Epithelial cell of proximal tubule (primary cell): ENCODE measurements at places on chromosomes 3 and 15. TPM values are rescaled to one million over a fixed set of nuclear protein-coding genes. Genes with fewer than 3 reads are reported as not detected.

- no peak for DNase-seq
These were observed 338.4 kb upstream of the FRG2C start for GRCh38 chr3:75325716-75326115.

GRCh38 chr3:35562141-35562540 is 77.2 kb upstream of the ARPP21 start:
- no peak for DNase-seq

DNA sequence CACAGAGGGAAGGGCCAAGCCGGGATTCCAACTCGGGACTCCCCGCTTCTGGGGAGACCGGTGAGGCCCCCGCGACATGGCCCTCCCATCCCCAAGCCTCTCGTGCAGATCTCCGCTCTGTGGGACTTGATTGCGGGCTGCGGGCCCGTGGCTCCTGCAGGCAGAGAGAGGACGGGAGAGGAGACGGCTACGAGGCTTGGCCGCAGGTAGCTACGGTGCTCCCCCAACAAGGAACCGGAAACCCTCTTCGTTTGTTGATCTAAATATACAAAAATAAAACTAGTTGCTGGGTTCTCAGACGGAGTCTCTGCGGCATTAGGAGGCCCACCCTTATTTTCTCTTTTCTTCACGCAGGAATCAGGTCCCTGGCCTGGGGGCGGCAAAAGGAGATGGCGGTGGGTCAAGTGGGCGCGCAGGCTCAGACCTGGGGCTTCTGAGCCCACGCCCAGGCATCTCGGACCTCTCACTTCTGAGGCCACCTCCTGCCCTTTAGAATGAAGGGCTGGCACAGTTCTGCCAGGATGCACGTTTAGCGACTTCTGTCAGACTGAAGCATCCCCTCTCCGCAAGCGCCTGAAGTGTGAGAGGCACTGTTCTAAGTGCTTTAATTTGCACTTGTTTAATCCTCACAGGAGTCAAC is 10.9 kb downstream of the GNB5 start:
- no peak for DNase-seq

GRCh38 chr15:62934236-62934971 is 108.1 kb upstream of the TPM1 start:
- DNase-seq, result no peak

- no peak for DNase-seq
These were observed 771.6 kb upstream of the NR2F2 start for GRCh38 chr15:95558916-95559315.

- no peak for DNase-seq
These were observed at the start of gene TYRO3 for GRCh38 chr15:41558400-41559238. TYRO3 (plus strand) TSS chr15:41559212; CDS start chr15:41559258, 46 bp downstream.

GRCh38 chr15:80835336-80835735 is 56.2 kb downstream of the CEMIP start:
- no peak for DNase-seq

DNA sequence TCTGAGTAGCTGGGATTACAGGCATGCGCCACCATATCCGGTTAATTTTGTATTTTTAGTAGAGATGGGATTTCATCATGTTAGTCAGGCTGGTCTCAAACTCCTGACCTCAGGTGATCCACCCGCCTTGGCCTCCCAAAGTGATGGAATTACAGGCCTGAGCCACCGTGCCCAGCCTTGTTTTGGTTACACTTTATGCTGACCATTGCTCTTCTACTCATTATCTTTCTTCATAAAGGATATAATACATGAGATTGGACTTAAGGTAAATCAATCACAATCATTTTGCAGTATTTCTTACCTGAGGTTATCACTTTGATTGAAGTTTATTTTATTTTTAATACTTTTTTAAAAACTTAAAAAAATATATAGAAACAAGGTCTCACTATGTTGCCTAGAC is 2.2 kb upstream of the LEO1 start:
- no peak for DNase-seq

- DNase-seq, result no peak
These were observed 520.0 kb downstream of the MECOM start for GRCh38 chr3:169143506-169143905.

CDHR4 gene
- not detected in 2 replicates for total RNA-seq

- no peak for DNase-seq
These were observed 653.2 kb downstream of the ROBO2 start for GRCh38 chr3:77693147-77693546.

DNA sequence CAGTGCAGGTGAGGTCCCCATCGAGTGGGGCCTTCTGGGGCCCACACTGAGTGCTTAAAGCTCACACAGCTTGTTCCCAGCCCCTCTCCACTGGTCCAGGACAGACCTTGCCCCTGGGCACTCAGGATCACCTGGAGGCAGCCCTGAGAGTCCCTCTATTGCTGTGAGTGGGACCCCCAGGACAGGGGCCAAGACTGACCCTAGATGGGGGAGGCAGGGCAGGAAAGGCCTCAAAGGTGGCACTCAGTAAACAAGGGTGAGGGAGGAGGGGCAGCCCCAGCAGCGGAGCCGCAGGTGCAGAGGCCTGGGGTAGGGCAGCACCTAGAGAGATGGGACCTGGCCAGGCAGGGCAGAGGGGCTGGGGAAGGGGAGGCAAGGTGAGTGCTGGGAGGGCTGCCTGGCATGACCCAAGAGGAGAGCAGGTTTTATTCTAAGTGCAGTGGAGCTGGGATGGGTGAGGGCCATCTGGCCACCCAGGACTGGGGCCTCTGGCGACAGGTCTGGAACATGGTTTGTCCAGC is 27.9 kb downstream of the CFAP100 start:
- no peak for DNase-seq

GABRR3 gene
- total RNA-seq, result not detected in 2 replicates

MRPS11 gene
- 32.3 and 48.6 TPM in 2 replicates for total RNA-seq

DNA sequence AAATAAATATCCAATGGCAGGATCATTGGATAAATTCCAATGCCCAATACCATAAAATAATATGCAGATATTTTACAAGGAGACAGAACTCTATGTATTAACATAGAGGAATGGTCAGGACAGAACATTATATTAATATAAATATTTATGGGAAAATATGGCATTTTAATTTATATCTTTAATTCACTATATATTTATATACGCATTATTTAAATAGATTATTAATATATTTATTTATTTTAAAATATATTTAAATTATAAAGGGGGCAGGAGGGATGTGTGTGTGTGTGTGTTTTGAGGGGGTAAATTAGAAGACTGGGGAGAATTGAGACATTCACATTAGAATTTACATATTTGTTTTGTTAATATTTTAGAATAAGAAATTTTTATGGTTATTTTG is 31.6 kb upstream of the CNTN3 start:
- DNase-seq, result no peak

CRABP1 gene
- total RNA-seq, result not detected in 2 replicates

PIF1 gene
- 23.3 and 27.6 TPM in 2 replicates for total RNA-seq

PLA2G4E gene
- not detected in 2 replicates for total RNA-seq

DNA sequence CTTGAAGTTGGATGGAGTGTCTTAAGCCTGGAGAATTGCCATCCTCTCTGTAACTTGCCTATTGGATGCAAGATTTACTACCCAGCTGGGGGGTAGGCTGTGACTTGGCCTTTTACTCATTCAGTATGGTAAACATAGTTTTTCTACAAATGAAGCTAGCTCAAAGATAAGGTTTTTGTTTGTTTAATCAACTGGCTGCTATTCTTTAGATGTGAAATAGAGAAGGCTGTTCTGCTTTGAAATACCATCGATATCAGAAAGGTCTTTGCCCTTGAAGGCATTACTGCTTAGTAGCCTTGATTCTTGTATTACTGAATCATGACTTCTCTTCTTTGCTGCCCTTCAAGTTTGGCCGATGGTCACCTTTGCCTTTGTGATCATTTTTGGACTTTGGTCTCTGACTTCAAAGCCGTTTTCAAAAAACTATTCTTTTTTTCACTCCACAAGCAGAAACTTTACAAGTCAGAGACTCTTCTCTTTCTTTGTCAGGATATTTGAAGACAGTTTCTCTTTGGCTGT is 83.1 kb downstream of the GAP43 start:
- DNase-seq, result no peak

CLDN1 gene
- 155 and 169 TPM in 2 replicates for total RNA-seq

DNA sequence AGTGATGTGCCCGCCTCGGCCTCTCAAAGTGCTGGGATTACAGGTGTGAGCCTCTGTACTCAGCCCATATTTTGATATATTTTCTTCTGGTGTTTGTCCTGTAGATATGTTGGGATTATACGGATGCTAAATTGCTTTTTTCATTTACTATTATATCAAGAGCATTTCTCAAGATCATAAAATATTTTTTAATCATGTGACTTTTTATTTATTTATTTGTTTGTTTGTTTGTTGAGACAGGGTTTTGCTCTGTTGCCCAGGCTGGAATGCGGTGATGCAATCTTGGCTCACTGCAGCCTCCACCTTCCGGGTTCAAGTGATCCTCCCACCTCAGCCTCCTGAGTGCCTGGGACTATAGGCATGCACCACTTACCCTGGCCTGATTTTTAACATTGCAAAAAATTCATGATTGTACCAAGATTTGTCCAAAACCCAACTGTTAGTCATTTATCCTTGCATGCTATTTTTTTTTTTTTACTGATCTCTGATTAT is 2.7 kb upstream of the PXK start:
- no peak for DNase-seq

MESP1 gene
- 1.9 and 2.7 TPM in 2 replicates for total RNA-seq

DNA sequence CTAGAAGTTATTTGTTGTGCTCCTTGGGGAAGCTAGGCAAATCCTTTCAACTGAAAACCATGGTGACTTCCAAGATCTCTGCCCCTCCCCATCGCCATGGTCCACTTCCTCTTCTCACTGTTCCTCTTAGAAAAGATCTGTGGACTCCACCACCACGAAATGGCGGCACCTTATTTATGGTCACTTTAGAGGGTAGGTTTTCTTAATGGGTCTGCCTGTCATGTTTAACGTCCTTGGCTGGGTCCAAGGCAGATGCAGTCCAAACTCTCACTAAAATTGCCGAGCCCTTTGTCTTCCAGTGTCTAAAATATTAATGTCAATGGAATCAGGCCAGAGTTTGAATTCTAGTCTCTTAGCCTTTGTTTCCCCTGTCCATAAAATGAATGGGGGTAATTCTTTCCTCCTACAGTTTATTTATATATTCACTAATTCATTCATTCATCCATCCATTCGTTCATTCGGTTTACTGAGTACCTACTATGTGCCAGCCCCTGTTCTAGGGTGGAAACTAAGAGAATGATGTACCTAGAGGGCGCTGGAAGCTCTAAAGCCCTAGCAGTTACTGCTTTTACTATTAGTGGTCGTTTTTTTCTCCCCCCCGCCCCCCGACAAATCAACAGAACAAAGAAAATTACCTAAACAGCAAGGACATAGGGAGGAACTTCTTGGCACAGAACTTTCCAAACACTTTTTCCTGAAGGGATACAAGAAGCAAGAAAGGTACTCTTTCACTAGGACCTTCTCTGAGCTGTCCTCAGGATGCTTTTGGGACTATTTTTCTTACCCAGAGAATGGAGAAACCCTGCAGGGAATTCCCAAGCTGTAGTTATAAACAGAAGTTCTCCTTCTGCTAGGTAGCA is 657 bp downstream of the PATL2 start:
- DNase-seq, result no peak

GRCh38 chr3:50583897-50584296 is 14.6 kb downstream of the HEMK1 start:
- DNase-seq, result no peak

UMPS gene
- total RNA-seq, result 28.7 and 66.1 TPM in 2 replicates

HCLS1 gene
- 0.12 and 1.0 TPM in 2 replicates for total RNA-seq

- no peak for DNase-seq
These were observed 59.0 kb downstream of the PRKAR2A start for GRCh38 chr3:48788544-48789162.

- no peak for DNase-seq
These were observed 52.4 kb downstream of the TRPM1 start for GRCh38 chr15:31049111-31049510.
